Type B pancreatic cell (in vitro differentiated cells): ENCODE measurements at places on chromosomes 7 and 10. TPM values are rescaled to one million over a fixed set of nuclear protein-coding genes. Genes with fewer than 3 reads are reported as not detected.

DNA sequence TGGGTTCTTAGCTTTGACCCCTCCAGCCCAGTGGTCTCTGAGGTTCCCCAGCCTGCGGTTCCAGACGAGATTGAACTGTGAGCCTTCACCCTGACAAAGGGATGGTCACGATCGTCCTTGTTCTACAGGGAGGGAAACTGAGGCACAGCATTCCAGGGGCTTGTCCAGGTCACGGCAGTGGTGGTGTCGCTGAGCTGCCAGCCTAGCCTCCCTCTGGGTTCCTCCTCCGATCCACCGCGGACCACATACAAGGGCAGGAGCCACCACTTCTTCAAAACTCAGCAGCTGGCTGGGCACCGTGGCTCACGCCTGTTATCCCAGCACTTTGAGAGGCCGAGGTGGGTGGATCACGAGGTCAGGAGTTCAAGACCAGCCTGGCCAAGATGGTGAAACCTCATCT is 35.8 kb downstream of the ELFN1 start:
- H3K4me1 ChIP-seq, result no peaks in the 10 kb centered on the region
- no peak overlapping the region for H3K27ac ChIP-seq
- H3K4me3 ChIP-seq, result no peak overlapping the region
- peaks cover 8% of the 10 kb centered on the region for H3K27me3 ChIP-seq
- DNase-seq, result peak; percentile 53

Gene GSTO2
- 2.8 and 8.2 TPM in 2 replicates for total RNA-seq

Gene EVX1
- total RNA-seq, result 0.41 and 0.71 TPM in 2 replicates

GRCh38 chr10:126580873-126581647 is 89.4 kb downstream of the C10orf90 start:
- DNase-seq, result no peak
- H3K27me3 ChIP-seq, result peaks cover 17% of the 10 kb centered on the region
- peaks cover 10% of the 10 kb centered on the region for H3K4me1 ChIP-seq
- H3K4me3 ChIP-seq, result no peak overlapping the region
- no peak overlapping the region for H3K27ac ChIP-seq

GRCh38 chr7:17640730-17641377 is 299.4 kb downstream of the SNX13 start:
- H3K36me3 ChIP-seq, result no peaks in the 10 kb centered on the region
- H3K27me3 ChIP-seq, result no peaks in the 10 kb centered on the region
- H3K4me3 ChIP-seq, result no peak overlapping the region
- no peak for DNase-seq
- H3K4me1 ChIP-seq, result peaks cover 4% of the 10 kb centered on the region
- no peak overlapping the region for H3K27ac ChIP-seq

DNA sequence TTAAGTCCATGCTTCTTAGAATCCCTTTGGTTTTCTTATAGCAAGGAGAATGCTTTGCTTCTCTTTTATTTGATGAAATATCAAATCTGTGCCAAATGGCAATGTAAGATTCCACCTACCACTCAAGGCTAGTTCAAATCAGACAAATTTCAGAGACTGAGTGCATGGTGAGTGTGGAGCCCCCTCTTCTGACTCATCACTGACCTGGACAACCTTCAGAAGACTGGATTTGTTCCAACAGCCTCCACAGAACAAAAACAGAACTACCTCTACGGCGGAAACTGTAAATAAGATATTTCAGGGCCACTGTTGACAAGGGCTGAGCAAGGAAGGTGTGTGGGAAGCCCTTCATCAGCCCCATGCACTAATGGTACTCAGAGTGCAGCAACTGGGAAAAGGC is 21.1 kb downstream of the NCAPG2 start:
- no peak for DNase-seq
- no peaks in the 10 kb centered on the region for H3K4me1 ChIP-seq
- peaks cover 4% of the 10 kb centered on the region for H3K36me3 ChIP-seq
- no peak overlapping the region for H3K27ac ChIP-seq
- no peaks in the 10 kb centered on the region for H3K27me3 ChIP-seq

Gene METTL27
- total RNA-seq, result 8.5 and 11.5 TPM in 2 replicates

DNA sequence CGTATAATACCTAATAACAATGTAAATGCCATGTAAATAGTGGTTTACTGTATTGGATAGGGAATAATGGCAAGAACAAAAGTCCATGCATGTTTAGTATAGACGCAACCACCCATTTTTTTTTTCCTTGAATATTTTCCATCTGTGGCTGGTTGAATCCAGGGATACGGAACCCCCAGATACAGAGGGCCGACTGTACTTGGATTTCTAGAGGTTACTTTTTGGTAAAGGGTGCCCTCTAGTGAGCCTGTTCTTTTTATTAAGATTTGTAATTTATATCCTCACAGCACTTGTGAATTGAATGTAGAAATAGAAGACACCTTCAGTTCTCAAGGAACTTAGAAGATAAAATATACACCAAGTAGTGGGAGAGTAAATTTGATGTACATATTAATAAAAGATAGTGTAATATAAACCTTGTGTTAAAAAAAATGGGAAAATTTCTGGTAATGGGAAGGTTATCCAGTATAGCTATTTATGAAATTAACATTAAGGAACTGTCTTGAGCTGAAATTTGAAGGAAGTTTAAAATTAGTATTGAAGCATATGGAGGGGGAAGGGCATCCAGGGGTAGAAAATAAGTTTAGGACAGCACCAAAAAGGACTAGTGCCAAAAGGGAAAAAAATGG is 32.0 kb downstream of the EXOC6 start:
- no peaks in the 10 kb centered on the region for H3K27me3 ChIP-seq
- no peak overlapping the region for H3K27ac ChIP-seq

- no peak for DNase-seq
- H3K27me3 ChIP-seq, result no peaks in the 10 kb centered on the region
- no peak overlapping the region for H3K27ac ChIP-seq
- H3K4me1 ChIP-seq, result peaks cover 17% of the 10 kb centered on the region
- no peak overlapping the region for H3K4me3 ChIP-seq
- peaks cover 11% of the 10 kb centered on the region for H3K36me3 ChIP-seq
Measured at GRCh38 chr10:19944911-19945663, 128.9 kb downstream of the PLXDC2 start.

Gene PAOX
- total RNA-seq, result 6.9 and 8.2 TPM in 2 replicates

GRCh38 chr10:13699216-13699615 is 112.5 kb downstream of the PRPF18 start:
- peaks cover 36% of the 10 kb centered on the region for H3K4me1 ChIP-seq
- H3K27me3 ChIP-seq, result no peaks in the 10 kb centered on the region
- H3K27ac ChIP-seq, result no peak overlapping the region

DNA sequence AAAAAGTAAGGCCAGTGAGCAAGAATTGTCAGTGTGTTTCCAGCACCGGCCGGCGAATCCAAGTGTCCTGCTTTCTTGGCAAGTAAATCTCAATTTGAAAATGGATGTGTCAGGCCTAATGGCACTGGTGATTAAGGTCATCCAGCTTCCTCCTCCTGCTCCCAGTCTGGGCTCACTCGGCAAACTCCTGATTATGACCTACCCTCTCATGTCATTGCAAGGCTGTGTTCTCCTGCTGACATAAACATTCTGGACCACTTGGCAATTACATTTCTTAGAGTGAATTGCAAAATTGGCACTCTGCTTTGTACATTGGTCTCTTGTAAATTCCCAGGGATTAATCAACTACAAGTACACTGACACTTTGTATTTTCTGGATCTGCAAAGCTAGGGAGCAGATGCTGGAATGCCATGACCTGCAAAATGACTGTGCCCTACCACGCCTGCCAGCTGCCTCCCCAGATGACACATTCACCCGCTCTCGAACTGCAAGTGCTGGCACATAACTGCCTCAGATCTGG is 473.8 kb downstream of the KIF20B start:
- DNase-seq, result no peak
- H3K27me3 ChIP-seq, result peaks cover 27% of the 10 kb centered on the region
- H3K36me3 ChIP-seq, result no peaks in the 10 kb centered on the region
- H3K4me3 ChIP-seq, result no peak overlapping the region

Gene PDZD7
- total RNA-seq, result 1.4 and 2.0 TPM in 2 replicates
